Skin of body (tissue), 3 donors: ENCODE measurements at places on chromosomes 2 and 18. TPM values are rescaled to one million over a fixed set of nuclear protein-coding genes. Genes with fewer than 3 reads are reported as not detected.

DNA sequence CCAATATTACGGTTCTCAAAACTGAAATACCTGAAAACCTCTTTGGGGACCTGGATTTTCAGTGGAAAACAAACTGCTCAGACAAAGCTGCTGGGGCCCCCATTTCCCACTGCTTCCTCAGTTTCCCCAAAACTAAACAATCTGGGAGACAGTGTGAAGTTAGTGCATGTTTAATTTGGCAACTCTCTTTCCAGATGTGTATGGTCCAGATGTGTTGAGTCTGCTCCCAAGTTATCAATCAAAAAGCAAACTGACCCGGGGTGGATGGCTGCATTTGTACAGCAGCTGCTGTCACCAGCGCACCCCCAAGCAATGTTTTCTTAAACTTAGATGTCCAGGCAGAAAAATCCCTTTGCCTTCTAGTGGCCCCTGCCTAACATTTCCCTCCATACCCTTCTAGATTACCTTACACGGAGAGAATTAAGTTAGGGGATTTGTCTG is 136.9 kb downstream of the COPS8 start:
- DNase-seq, result peak; percentile 59

GRCh38 chr2:73981081-73982001 is 3.4 kb upstream of the TET3 start:
- no peak for DNase-seq

- DNase-seq, result no peak
These were observed 31.3 kb downstream of the SNED1 start for GRCh38 chr2:241029599-241030332.

DNA sequence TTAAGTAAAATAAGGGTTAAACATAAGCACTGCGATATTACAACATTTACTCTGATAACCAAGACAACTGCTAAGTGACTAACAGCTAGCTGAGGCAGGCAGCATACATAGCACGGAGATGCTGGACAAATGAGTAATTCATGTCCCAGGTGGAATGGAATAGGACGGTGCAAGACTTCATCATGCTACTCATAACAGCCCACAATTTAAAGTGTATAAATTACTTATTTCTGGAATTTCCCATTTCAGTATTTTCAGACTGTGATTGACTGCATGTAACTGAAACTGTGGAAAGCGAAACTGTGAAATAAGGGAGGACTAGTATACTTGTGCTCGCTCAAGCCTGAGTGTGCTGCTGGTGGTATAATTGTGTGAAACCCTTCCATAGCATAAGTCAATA is 12.9 kb downstream of the IER3IP1 start:
- DNase-seq, result no peak

DNA sequence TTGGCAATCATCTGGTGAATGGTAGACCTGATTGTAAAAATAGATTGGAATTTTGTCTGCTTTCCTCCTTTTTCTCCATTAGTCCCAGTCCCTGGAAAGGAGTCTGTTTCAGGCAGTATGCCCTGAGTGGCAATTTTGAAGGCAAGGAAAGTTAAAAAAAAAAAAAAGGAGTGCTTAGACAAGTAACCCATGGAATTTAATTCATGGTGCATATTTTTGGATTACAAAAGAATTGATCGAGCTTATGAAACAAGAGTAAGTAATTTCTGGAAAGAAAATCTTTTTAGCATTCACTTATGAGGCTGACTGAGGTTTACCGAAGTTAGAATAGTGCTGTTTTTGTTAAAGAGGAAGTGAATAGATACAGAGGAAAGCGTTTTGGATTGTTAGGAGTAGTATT is 29.4 kb upstream of the TMEM178A start:
- no peak for DNase-seq

The TOGARAM2 gene
- total RNA-seq, result 0.69 TPM

The MROH2A gene
- total RNA-seq, result 0.49 TPM

DNA sequence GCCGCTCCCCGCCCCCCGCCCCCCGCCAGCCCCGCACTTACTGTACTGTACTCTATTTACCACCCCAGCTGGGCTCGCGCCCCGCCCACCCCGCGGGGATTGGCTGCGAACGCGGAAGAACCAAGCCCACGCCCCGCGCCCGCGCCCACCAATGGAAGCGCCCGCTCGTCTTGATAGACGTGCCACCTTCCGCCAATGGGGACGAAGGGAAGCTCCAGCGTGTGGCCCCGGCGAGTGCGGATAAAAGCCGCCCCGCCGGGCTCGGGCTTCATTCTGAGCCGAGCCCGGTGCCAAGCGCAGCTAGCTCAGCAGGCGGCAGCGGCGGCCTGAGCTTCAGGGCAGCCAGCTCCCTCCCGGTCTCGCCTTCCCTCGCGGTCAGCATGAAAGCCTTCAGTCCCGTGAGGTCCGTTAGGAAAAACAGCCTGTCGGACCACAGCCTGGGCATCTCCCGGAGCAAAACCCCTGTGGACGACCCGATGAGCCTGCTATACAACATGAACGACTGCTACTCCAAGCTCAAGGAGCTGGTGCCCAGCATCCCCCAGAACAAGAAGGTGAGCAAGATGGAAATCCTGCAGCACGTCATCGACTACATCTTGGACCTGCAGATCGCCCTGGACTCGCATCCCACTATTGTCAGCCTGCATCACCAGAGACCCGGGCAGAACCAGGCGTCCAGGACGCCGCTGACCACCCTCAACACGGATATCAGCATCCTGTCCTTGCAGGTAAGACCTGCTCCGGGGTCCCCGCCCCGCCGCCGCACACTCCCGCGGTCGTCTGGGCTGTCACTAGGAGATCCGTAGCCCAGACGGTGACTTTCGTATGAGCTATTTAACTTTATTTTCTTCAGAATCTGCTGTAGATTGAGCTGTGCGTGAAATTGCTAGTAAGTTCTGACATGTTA is at the start of gene ID2:
Gene ID2, plus strand, starts transcription at position 271 of the 907 bp plus-strand sequence. Its CDS starts 110 bp downstream, at position 381.
- peak; percentile 98 for DNase-seq

The CREG2 gene
- total RNA-seq, result 0.20 TPM

The D2HGDH gene
- 16.4 TPM for total RNA-seq

GRCh38 chr18:57710226-57710625 is 88.6 kb upstream of the NARS1 start:
- no peak for DNase-seq
